ENCODE measurements at places on chromosomes 13 and 19.
A peak's percentile ranks its signal among the peaks of the same experiment; 100 is the strongest.

DNA sequence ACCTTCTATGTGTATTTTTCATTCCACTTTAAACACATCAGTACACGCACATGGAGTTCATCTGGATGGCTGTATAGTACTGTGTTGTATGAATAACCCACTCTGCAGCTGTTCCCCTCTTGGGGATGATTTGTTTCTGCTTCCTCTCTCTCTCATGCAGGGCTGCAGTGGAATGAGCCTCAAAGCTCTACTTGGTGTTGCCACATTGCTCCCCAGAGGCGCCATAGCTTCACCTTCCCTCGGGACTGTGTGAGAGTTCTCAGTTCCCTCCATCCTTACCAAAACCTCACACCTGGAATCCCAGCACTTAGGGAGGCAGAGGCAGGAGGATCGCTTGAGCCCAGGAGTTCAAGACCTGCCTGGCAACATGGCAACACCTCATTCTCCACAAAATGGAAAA lies 28.4 kb upstream of the GPR183 start:
- DNase-seq: no peak

DNA sequence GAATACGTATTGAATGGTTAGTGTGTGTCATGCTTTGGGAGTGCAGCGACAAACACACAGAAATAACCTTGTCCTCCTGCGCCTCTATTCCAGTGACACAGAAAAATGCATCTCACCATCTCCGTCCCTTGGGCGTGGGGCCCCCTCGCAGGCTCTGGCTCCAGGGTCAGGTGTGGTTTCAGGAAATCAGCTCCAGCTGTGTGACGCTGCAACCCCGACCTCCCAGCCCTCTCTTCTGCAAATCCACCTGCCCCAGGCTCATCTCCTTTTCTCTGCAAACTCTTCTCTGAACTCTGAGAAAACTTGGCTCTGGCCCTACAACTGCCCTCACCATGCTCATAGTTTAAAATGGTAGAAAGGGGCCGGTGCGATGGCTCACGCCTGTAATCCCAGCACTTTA lies 51.3 kb upstream of the ZNF536 start:
- no peak for DNase-seq

DNA sequence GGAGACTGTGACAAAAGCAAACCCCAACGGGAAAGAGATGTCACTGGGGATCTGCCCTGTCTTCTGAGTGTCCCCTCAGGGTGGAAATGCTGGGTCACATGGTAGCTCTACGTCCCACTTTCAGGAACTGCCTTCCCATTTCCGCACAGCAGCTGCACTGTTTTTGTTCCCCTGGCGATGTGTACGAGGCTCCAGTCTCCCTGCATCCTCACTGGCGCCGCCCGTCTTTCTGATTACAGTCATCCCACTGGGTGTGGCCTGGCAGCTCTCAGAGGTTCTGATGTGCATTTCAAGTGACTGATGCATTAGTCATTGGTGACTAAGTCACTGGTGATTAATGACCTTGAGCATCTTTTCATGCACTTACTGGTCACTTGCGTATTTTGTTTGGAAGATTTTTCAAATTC lies 21.2 kb downstream of the PCID2 start:
- peak; percentile 93 for DNase-seq

DNA sequence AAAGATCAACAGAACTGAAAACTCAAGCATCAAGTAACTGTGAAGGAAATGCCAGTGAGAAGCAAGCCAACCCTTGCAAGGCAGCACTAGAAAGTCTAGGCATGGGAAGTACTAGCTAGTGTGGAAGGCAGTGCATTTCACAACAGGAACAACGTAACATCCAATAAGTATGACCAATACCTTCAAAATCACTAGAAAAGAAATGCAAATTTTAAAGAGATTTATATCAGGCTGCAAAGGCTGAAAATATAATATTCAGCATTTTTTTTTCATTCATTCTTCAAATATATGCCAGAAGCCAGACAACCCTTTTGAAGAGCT lies 121.9 kb downstream of the DLEU7 start:
- no peak for DNase-seq

GRCh38 chr13:100506154-100506553 lies 82.4 kb downstream of the GGACT start:
- no peak for DNase-seq

DNA sequence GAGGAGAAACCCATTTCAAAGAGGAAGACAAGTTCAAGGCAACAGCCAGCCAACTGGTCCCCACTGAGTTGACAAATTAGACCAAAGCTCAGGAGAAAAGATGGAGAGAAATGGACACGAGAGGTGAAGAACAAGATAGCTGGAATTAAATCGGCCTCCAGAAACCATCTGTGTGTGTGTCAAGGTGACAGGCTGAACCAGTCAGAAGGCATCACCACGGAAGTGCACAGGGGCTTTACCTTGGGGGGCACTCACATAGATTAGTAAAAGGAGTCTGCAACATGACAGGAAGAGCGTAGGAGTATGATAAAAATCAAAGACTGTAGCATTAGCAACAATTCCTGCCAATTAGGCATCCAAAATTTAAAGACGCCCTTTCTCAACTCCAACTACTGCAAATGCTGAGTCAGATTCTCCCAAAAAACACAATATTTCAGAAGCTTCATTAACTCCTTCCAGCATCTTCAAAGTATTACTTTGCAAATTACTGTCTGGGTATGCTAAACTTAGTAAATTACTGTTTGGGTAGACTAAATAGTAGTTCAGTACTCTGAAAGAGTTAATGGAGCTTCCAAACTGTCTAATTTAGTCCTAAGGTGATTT lies 66.2 kb downstream of the FOXO1 start:
- DNase-seq: no peak

DNA sequence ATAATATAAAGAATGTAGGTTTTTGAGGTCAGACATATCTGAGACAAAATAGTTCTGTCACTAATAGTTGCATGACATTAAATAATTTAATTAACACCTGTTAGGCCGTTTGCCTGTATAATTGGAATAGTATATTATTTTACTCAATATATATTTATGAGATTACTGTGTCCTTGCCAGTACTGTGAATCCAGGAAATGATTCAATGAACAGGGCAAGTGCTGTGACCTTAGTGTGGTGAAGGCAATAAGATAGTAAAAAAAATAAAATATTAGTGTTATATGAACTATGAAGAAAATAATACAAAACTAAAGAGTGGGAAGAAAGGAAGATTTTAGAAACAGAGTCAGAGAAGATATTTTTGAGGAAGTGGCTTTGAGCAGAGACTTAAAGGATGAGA lies 403.7 kb downstream of the PCDH9 start:
- no peak for DNase-seq

DNA sequence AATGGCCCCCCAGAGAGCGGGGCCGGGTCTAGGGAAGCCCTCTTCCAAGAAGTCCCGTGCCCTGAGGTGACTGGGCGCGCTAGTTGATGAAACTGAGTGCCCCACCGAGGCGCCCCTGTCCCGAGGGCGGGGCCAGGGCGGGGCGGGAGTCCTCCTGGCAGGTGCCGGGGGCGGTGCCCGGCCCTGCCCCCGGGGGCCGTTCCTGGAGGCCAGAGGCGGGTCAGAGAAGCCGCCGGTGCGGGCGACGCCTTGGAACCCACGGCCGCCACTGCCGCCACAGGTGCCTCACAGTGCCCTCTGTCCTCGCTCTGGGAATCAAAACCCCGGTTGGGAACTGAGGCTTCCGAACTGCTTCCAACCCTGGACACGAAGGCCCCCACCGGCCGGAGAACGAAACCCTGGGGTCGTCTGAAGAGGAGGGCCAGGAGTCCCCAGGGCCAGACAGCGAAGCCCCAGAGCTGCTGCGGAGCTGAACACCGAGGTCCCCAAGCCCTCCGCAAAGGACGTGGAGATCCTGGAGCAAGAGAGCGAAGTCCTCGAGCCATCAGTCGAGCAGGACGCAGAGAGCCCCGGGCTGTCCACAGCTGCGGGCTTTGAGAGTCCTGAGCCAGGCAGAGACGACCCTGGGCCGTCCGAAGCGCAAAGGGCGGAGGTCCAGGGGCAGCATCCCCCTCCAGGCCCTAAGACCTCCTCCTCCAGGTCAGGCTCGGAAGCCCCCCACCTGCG lies at the start of gene MISP3:
Gene MISP3 (plus strand): TSS at position 252 of the 726 bp plus-strand sequence. CDS start 524 bp downstream, outside the sequence.
- peak; percentile 62 for DNase-seq

DNA sequence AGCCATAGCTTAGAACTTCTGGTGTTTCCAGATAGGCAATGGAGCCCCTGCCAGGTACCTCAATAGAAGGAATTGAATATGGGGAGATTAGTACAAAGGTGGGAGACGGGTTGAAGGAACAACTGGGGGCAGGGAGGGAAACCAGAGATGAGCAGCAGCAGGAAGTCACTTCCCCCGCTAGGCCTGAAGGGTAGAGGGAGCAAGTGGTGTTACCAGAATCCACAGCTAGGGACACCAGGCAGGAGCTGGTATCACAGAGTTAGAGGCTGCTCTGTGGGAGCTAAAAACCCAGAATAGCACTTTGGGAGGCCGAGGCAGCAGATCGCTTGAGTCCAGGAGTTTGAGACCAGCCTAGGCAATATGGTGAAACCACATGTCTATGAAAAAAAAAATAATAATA lies 15.3 kb upstream of the HNRNPUL1 start:
- no peak for DNase-seq

DNA sequence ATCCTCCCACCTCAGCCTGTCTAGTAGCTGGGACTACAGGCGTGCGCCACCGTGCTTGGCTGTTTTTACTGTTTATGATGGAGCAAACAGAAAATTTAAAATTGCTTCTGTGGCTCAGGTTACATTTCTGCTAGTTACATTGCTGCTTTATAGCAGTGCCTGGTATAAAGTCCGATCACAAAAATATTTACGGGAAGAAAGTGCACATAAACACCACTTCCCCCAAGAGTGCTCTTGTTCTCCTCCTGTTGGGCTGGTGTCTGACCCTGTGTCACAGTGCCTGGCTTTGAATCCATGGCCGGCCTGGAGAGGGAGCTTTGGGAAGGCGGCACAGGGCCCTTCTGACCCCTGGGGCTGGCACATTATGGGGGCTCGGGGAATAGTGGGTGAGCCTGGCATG lies 11.9 kb downstream of the PRKACA start:
- no peak for DNase-seq

DNA sequence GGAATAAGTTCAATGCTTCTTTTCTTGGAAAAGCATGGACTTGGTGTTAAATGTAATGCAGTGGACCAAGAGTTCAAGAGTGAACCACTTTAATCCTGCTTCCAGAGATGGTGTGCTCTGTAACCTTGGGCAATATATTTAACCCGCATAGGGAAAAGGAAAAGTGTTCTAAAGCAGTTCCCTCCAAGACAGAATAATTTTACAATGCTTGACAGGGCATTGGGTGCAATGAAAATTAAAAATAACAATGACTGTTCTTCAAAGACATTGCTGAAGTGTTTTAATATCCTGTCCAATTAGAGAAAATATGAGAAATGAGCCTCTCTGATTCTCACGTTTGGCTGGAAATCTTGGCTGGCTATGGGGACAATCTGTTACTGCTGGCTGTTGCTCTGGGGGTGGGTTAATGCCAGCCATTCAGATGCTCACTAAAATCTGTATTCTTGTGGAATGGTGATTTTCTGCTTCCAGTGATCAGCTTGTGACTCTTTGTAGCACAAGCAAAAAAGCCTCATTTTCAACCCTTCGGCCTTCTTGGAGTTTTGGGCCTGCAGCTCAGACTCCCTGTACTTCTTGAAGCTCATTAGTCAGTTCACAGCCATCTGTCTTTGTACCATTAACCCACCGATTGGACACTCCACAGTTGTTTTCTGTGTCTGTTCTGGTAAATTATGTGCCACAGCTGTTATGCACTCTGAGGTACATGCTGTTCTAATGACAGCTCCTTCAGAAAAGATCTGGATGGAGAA lies 310.6 kb downstream of the LMO7 start:
- no peak for DNase-seq

GRCh38 chr19:54448040-54448773 lies 792 bp upstream of the LENG8 start:
- DNase-seq: peak; percentile 73

DNA sequence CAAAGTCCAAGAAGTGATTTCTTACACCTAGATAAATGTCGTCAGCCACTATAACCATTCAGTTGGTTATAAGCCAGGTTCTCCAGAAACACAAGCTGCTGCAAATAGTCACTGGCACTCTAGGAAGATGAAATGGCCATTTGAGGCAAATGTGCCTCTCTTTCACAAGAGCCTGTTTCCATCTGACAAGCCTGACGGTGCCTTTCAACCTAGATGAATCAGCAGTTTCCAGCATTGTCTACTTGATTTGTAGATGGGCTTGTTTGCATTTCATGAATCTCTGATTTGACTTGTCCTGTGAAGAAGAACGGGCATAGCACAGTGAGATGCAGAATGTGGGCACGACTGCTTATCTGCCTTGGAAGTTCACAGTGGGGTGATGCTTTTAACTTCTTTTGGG lies 327.2 kb downstream of the LMO7 start:
- peak; percentile 2 for DNase-seq

GRCh38 chr13:97448503-97449251 lies 14.7 kb downstream of the RAP2A start:
- DNase-seq: no peak

GRCh38 chr13:46810440-46810839 lies 13.5 kb upstream of the ESD start:
- no peak for DNase-seq

DNA sequence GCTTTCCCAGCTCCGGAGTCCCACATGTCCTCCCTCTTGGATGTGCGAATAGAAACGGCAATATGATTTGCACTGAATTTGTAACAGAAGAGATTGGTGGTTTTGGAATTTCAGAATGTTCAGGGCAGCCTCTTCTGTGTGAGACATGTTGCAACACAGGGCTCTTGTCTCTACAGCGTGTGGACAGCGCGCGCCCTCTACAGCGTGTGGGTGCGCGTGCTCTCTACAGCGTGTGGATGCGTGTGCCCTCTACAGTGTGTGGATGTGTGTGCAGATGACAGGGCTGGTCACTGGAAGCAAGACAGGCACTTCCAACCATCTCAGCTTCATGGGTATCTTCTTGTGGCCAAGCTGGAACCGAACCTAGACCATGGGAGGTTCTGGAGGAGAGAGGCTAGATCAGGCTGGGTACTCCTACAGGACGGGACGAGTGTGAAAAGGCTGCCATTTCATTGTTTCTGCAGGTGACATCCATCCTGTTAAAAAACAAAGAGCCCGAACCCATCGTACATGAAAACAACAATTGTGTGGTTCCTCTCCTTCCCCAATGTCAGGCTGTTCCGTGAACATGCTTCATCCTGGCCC lies 78.4 kb downstream of the TEX29 start:
- no peak for DNase-seq

DNA sequence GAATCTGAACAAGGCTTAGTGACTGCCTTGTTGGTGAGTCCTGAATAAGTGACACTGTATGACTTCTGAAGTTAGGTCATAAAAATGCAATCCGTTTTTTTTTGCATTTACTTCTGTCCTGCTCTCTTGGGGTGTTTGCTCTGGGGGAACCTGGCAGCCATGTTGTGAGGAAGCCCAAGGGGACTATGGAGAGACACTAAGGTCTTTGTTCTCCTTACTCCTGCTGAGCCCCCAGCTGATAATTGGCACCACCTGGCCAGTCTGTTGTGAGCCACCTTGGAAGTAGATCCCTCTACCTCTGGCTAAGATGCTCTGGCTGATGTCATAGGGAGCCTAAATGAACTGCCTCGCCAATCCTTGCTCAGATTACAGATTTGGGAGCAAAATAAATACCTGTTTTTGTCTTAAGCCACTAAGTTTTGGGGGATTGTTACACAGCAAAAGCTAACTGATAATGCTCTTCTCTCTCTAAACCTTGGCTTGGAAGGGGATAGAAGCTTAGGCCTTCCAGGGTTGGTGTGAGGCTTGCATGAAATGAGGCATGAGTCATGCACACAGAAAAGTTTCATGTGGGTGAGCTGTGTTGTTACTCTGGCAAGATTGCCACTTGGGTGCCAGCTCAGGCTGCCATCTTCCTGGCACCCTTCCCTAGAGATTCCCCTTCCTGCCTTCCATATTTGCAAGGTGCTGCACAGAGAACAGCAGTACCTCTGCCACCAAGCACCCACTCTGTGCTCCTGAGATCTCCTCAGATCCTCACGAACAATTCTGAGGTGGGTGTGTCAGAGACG lies 10.1 kb downstream of the TUBB4A start:
- DNase-seq: no peak

GRCh38 chr19:10245189-10245939 lies 6.7 kb upstream of the MRPL4 start:
- no peak for DNase-seq
